Activated T-cell treated with anti-CD3 and anti-CD28 coated beads for 48 hours (primary cell): ENCODE measurements at places on chromosomes 12 and 14.

DNA sequence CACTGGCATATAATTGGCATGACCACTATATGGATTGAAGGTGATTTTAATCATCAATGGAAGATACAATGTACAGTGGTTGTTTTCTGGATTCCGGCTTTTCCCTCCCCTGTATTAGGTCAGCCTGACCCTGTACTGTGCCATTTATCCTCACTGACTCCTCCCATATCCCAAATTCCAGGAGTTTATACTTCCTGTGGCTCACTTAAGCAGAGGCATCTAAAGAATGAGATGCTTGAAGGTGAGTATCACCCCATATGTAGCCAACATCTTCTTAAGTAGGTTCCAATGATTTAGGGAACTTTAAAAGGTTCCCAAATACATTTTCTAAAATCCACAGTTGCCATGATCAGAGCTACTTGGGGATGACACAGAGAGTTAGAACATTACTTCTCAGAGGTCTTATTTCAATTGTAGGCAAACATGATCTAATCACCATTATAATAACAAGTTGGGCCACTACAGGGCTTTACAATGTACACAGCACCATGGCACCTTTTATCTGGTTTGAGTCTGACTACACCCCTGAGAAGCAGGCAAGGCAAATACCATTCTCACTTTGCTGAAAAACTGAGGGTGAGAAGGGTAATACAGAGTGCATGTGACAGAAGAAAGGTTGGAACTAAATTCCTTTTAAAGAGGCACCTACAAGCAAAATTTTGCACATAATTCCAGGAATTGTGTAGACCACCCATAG is 212.3 kb upstream of the GARIN6 start:
- DNase-seq = no peak

GRCh38 chr14:22780105-22780679 is 13.7 kb downstream of the OXA1L start:
- DNase-seq = no peak

GRCh38 chr14:49193332-49194065 is 392.7 kb downstream of the RPS29 start:
- no peak for DNase-seq

DNA sequence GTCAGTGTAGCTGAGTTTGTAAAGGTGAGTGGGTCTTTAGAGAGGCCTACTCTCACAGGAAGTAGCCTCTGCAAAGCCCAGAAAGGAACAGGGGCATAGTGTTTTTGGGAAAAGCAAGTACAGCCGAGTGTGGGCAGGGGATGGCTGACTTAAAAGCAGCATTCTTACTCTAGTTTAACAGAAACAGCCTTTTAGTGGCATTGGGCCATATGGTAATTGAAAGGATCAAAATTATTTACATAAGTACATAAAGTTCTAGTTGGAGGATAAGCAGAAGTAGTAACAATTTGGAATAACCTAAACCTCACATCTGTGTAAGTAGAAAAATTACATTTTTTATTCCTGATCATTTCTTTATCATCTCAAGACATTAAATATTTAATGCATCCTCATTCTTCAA is 49.1 kb downstream of the RASSF8 start:
- no peak for DNase-seq

DNA sequence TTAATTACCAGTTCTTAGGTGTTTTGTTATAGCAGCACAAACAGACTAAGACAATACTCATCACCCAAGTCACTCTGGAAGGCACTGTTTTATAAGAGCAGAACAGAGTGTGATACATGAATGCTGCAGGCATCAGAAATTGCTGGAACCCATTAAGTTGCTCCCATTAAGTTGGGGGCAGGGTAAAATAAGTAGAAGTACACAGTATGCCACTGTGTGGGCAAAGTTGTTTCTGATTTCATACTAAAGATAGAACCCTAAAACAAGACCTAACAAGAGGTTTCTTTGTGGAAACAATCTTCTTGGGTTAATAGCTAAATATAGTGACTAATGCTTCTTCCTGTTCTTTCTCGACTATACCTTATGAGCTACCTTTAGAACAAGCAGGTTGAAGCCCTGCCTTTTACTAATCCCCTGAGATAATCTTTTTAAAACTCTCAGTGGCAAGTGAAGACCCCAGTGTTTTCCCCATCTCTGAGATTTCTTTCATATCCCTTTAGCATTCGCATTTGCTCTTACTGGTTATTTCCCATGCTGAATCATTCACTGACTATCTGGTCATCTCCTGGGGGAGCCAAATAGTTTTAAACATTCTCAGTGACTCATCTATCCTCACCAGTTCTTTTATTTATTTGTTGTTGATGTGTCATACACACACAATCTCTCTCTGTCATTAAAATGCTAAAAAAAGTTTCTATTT is 52.3 kb downstream of the SOCS2 start:
- no peak for DNase-seq

- DNase-seq = no peak
Measured at GRCh38 chr14:104576232-104576969, 3.2 kb upstream of the C14orf180 start.

- no peak for DNase-seq
Measured at GRCh38 chr14:88496414-88496813, 58.4 kb downstream of the PTPN21 start.

DNA sequence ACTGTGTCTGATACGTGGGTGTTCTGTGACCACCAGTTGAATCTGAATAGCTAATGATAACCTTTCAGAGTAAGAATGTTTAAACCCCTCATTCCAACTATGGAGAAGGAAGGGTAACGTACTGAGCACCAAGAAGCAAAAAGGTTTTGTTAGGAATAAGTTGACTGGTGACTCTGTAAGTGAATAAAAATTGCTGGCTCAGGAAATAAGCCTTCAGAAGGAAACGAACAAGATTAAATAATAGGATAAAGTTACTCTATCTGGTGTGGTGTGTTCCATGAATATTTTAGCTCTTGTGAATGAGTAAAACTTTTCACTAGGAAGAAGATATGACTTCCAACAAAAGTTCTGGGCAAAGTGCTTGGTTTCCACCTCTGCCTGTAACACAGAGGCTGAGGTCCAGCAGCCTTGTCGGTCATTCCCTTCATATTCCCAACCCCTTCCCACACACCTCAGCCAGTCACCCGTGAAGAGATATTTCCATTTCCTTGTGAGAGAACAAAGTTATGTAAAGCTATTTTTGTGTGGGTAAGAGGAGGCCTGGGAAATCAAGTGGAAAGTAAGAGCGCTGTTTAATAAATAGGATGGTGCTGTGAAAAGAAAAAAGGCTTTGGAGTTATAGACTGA is 47.1 kb downstream of the ARF6 start:
- DNase-seq = no peak

GRCh38 chr14:75184492-75184891 is 8.1 kb upstream of the TMED10 start:
- no peak for DNase-seq

- no peak for DNase-seq
Measured at GRCh38 chr14:105855893-105856675, 329.7 kb downstream of the TMEM121 start.

- no peak for DNase-seq
Measured at GRCh38 chr12:78090266-78090665, 259.6 kb downstream of the NAV3 start.

- DNase-seq = peak; percentile 17
Measured at GRCh38 chr14:103597623-103598377, 31.2 kb upstream of the KLC1 start.

DNA sequence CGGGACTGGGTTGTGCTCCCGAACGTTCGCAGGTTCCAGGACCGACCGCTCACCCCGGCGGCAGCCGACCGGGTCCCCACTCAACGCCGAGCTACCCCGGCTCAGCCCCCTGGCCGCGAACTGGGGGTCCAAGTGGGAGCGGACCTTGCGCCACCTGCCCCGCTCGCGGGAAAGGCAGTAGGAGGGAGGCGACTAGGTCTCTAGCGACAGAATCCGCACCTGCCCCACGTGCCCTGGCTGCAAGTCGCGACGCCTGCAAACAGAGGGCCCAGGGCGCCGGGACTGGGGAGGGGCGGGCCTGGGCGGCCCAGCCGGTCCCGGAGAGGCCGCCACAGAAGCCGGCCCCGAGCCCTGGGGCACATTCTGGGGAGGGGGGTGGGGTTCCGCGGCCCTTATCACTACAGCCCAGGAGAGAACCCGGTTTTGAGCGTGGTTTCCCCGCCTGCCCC is 239.2 kb upstream of the CPNE8 start:
- DNase-seq = no peak

DNA sequence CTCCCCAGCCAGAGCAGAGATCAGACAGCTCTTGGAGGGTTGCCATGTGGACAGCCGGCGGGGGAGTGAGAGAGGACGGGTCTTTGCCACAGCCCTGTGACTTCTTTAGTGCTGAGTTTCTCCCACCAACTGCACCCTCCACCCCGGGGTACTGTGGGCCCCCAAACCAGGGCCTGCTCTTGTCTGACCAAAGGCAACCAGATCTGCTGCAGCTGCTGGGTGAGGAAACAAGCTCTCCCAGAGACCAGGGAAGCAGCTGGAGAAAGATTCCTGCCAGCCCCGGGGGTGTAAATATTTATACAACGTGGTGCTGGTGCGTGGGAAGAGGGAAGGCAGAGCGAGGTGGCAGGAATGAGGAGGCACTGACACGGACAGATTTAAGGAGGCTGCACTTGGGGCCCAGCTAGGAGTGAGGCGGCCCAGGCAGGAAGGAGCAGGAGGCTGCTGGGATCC is 14.3 kb upstream of the ZFP36L1 start:
- DNase-seq = no peak

- DNase-seq = no peak
Measured at GRCh38 chr12:4280351-4281163, 7.0 kb downstream of the CCND2 start.

DNA sequence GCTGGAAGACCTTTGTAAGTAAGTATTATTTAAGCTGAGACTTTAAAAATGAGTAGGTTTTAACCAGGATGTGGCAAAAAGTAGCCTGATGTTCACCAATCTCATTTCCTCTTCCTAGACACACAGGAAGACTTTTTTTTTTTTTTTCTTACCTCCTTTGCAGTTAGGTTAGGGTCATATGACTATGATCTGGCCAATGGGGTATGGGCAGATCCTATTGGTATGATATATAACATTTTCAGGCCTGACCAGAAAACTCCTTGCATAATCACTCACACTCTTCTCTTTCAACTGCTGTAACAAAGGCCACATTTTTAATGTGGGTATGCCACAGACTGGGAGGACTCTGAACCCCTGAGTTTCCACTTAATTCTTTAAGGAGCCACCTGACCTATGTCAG is 2.7 kb upstream of the RPS6KA5 start:
- DNase-seq = no peak

DNA sequence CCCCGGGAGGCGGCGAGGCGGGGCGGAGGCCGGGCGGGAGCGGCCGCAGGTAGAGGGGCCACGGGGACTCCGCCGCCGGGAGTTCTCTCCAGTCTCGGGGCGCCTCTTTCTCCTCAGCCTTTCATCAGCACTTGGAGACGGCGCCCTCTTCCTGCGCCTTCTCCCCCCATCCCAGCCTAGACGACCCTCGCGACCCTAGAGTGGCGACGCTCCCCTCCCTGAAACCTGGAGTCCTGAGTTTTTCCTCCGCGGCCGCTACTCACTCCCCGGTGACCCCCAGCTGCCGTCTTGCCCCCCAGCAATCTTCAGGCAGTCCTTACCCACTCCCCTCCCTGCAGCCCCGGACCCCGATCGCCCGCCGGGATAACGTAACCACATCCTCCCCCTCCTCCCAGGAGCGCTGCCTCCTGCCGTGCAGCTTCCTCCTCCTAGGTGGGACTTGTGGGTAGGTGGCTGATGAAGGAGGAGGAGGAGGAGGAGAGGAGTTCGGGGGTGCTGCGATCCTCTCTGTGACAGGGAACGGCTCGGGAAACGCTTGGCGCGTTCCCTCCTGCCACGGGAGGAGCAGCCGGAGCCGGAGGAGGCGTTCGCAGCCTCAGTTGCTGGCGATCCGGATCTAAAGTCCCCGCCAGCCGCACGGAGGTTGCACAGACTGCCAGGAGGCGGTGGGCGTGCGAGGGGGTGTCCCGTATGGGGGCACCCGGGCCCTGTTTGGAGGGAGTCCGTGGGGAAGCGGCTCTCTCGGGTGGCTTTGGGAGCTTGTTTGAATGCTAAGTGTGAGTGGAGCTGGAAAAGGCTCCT is 891 bp downstream of the PLEKHA5 start:
- DNase-seq = peak; percentile 4

DNA sequence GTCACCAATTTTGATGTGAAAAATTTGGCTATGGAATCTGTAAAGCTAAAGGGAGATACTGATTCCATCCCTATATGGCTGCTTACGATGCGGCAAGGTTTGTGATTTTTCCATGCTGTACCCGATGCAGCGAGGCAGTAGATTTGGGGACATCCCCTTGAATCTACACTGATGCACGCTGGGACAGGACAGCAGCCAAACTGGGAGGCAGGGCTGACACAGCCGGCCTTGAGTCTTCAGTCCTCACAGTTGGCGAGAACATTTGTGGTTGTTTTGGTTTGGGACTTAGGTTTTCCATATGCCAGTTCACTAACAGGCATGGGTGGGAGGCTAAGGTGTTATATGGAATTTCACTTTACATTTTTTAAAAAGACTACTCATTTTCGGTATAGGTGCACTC is 3.8 kb downstream of the GALNT16 start:
- DNase-seq = no peak

- DNase-seq = no peak
Measured at GRCh38 chr12:47316609-47317049, 236.9 kb upstream of the AMIGO2 start.

DNA sequence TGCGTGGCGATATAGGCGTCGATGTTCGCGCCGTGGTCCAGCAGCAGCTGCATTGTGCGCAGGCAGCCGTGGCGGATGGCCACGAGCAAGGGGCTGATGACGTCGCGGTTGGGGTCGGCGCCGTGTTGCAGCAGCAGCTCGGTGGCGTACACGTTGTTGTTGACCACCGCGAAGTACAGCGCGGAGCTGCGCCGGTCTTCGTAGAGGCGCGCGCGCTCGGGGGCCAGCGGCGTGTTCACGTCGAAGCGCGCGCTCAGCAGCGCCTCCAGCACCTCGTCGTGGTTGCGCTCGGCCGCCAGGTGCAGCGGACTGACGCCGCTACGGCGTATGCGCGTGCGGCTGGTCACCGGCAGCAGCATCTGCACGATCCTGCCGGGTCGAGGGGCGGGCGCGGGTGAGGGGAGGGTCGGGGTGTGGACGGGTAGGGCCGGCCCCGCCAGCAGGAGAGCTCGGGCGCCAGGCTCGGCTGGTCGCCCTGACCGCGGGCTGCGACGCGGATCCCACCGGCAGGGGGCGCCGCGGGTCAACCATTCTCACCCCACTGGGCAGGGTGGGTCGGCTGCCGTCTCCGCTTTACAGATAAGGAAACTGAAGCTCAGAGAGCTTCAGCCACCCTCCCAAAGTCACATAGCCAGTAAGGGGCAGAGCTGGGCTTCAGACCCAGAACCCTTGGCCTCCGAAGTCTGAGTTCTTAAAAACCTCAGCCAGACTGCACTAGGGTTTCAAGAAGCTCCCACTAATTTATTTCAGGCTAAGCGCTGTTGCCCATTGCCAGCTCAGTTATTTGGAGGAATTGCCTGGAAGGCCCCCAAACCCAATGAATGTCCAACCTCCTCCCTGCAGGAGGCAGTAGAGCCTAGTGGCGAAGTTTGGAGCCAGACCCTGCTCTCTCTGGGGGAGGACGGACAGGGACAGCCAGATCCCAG is 12.4 kb downstream of the FAM181A start:
- DNase-seq = peak; percentile 93

GRCh38 chr14:61765225-61765943 is 3.2 kb downstream of the SNAPC1 start:
- no peak for DNase-seq

- no peak for DNase-seq
Measured at GRCh38 chr12:10101648-10102220, 2.9 kb upstream of the CLEC1A start.

GRCh38 chr12:28226705-28227104 is 36.4 kb downstream of the CCDC91 start:
- DNase-seq = no peak

- no peak for DNase-seq
Measured at GRCh38 chr14:84208451-84208850, 1321.5 kb upstream of the FLRT2 start.
